Activated CD4-positive, alpha-beta T cell treated with anti-CD3 and anti-CD28 coated beads for 24 hours (primary cell): ENCODE measurements at places on chromosomes 16 and 17.

- DNase-seq: no peak
These were observed 220.5 kb downstream of the PARN start for GRCh38 chr16:14409563-14409962.

GRCh38 chr17:2271985-2272702 lies 31.4 kb downstream of the SMG6 start:
- DNase-seq: no peak

GRCh38 chr17:12536021-12536420 lies 129.7 kb upstream of the MYOCD start:
- no peak for DNase-seq

- DNase-seq: no peak
These were observed 3.3 kb downstream of the TPSD1 start for GRCh38 chr16:1258906-1259759.

DNA sequence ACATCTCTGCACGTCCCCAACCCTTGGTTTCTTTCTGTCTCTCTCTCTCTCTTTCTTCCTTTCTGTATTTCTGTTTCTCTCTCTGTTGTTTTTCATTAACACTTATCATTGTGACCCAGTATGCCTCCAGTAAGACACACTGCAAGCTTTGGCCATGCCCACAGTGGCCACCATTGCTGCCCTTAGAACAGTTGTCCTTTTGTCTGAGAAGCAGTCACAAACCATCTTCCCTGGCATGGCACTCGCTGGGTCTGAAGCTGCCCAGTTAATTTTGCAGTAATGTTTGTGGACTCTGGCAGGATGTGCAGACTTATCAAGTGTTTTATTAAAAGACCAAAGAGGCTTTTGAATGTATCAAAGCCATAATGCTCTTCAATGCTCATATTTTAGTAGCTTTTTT lies 146.9 kb downstream of the MSI2 start:
- DNase-seq: no peak

DNA sequence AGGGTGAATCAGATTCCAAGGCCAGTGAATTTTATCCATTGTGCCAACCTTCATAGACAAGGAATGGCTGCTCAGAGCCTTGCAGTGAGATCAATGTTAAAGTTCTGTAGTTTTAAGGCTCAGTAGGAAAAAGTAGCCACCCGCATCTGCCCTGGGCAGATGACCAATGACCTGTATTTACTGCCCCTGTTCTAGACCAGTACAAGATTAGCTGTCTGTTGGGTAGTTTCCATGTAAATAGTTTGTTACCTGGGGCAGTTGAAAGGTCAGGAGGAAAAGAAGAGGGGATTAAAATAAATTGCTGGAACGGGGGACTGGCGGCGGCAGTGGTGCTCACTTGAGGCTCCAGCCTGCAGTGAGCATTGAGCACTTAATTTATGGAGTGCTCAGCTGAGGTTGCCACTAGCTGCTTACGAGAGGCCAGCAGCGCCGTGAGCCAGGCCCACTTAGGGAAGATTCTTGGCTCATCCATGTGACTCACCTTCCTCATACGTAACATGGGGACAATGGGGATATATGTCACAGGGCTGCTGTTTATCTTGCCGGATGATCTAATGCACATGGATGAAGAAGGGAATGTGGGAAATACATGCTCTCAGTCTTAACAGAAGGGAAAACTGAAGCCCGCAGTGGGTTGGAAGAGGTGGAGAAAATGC lies 10.7 kb upstream of the NOS2 start:
- no peak for DNase-seq

- DNase-seq: no peak
These were observed 320.5 kb upstream of the TNRC6C start for GRCh38 chr17:77637818-77638575.

DNA sequence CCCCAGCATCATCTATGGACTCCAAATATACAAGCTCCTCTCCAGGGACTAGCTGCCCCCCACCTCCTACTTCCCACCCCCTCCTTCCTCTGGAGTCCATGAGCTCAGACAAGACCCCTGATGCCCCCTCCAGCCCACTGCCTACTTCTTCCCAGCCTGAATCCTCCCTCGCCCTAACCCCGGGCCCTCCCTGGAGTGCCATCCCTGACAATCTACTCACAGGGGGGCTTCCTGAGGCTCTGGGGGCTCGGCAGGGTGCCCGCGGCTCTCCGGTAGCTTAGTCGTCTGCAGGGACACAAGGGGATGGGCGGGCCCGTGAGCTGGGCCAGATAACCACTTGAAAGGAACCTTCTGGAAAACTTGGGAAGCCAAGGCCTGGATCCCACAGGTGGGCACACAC lies 15.1 kb downstream of the MPP3 start:
- DNase-seq: no peak

DNA sequence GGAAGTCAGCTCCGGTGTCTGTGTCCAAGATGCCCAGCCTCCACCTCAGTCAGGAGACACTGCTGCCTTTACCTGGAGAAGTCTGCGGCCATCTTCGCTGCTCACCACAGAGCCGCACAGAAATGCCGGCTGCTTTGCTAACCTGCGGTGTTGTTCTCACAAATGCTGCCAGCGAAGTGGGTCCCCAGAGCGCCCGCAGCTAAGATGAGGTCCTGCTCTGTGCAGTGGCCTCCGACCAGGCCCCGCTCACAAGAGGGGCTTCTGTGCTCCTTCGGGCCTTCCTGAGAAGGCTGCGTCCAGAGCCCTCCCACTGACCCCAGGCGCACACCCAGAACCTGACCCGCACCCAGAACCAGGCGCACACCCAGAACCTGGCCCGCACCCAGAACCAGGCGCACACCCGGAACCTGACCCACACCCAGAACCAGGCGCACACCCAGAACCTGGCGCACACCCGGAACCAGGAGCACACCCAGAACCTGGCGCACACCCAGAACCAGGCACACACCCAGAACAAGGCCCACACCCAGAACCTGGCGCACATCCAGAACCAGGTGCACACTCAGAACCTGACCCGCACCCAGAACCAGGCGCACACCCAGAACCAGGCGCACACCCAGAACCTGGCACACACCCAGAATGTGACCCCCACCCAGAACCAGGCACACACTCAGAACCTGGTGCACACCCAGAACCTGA lies 51.5 kb upstream of the FASN start:
- no peak for DNase-seq

DNA sequence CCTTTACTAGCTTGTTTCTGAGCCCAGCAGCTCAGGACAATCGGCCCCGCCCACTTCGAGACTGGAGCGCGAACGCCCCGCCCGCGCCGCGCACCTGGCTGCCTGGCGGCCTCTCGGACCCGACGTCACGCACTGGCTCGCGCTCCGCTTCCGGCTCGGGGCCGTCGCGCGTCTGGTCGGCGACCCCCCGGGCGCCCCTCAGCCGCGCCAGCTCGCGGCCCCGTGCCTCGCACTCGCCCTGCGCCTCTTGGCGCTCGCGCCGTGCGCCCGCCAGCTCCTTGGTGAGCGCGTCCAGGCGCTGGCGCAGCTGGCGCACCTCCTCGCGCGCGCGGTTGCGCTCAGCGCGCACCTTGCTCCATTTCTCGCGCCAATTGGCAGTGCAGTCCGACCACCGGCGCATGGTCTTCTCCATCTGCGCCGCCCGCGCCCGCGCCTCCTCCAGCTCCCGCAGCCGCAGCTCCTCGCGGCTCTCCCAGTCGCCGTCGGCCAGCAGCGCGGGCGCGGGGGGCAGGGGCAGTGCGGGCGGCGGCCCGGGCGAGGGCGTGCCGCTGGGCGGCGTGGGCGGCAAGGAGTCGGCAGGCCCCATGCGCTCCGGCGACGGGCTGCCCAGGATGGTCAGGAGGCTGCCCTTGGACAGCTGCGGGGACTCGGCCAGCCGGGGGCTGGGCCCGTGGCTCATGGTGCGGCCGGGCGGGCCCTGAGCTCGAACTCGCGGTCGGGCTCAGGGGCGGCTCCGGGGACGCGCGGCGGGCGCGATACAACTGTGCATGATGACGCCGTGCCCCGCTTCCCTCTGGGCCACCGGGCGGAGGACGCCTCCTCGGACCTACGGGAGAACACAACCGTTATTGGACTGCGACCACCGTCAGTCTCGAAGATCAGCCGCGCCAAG lies 7.6 kb downstream of the CCDC102A start:
- no peak for DNase-seq

DNA sequence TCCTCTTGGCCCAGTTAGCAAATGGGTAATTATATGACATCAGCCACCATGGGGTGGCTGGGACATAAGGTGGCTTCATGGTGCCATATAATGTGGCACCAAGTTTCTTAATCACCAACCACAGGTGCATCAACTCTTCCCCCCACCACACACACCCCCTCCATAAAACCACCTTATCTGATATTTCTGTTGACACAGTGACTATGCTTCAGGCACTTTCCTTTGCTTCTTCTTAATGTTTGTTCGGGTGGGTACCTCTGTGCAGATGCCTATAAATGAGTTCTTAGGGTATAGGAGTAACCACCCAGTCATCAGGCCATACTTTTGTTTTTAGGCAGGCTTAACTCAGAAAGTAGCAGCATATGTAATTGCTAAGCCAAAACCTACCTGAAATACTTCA lies 29.5 kb downstream of the RNF43 start:
- DNase-seq: no peak

DNA sequence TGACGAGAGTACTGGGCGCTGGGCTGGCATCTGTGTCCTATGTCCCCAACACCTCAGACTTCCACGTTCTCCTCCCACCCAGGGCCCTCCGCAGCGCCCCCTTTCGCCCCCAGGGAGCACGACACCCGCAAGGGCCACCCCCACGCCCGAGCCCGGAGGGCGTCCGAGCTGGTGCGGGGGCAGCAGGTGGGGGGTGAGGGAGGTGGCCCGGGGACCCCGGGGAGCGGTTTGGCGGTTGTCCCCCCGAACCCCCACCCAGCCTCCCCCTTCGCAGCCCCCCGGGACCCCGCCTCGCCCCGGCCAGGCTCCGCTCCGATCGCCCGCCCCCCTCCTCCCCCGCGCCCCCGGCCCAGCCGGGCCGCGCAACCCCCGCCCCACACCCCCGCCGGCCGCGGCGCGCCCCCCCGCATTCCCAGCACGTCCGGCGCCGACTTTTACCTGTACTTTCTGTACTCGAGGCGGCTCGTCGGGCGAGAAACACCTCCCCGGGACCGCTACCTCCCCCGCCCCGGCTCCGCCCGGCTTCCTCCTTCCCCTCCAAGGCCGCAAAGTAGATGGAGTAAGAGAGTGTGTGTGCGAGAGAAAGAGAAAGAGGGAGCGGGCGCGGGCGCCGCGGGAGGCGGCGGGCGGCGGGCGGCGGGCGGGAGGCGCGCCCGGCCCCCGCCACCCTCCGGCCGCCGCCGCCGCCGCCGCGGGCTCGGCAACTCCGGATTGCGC lies 901 bp downstream of the CDYL2 start:
- no peak for DNase-seq

GRCh38 chr16:76696876-76697275 lies 419.7 kb downstream of the CNTNAP4 start:
- no peak for DNase-seq

- DNase-seq: no peak
These were observed 10.2 kb downstream of the EEF2K start for GRCh38 chr16:22216191-22216831.

- no peak for DNase-seq
These were observed 53.1 kb downstream of the CFDP1 start for GRCh38 chr16:75379911-75380847.

GRCh38 chr17:70603226-70603625 lies 433.9 kb downstream of the KCNJ2 start:
- DNase-seq: no peak

- DNase-seq: no peak
These were observed 1.3 kb upstream of the KRTAP4-7 start for GRCh38 chr17:41082626-41083025.

DNA sequence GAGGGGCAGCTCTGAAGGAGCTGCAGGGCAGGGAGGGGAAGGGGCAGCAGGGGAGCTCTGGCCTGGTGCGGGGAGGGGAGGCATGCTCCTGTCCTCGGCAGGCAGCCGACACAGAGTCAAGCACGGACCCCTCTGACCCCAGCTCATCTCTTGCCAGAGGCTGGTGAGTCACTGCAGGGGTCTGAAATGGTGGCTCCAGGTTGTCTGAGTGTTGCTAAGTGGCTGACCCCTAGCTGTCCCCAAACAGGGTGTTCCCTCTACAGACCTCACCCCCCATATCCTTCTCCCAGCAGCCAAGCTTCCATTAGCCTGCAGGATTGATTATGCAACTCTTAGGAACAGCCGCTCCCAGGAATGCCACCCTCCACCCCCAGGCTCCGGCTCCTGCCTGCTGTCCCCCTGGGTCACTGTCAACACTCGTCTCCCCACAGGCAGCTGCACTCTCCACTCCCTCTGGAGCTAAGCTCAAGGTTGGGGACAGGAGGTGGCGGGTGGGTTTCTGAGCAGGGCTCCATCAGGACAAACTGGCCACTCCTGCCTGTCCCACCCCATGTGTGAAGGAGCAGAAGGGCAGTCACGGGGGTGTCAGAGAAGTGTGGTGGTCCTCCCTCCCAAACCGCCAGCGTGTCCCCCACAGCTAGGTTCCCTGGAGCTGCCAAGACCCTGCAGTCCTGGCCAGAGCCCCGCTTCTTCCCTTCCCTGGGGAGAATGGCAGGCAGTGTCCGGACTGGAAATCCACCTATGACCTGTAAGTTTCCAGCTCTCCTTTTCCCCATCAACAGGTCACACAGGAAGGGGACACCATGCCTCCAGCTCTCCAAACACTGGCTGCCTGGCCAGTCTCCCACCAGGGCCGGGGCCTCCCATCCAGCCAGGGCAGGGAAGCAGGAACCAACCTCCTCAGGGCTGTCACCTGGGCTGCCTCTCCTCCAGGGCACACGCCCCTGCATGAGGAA lies 1.0 kb downstream of the MYLK3 start:
- no peak for DNase-seq

GRCh38 chr17:39057701-39058206 lies 90.6 kb upstream of the FBXO47 start:
- DNase-seq: no peak

GRCh38 chr16:78122774-78123315 lies 23.4 kb downstream of the WWOX start:
- DNase-seq: no peak

DNA sequence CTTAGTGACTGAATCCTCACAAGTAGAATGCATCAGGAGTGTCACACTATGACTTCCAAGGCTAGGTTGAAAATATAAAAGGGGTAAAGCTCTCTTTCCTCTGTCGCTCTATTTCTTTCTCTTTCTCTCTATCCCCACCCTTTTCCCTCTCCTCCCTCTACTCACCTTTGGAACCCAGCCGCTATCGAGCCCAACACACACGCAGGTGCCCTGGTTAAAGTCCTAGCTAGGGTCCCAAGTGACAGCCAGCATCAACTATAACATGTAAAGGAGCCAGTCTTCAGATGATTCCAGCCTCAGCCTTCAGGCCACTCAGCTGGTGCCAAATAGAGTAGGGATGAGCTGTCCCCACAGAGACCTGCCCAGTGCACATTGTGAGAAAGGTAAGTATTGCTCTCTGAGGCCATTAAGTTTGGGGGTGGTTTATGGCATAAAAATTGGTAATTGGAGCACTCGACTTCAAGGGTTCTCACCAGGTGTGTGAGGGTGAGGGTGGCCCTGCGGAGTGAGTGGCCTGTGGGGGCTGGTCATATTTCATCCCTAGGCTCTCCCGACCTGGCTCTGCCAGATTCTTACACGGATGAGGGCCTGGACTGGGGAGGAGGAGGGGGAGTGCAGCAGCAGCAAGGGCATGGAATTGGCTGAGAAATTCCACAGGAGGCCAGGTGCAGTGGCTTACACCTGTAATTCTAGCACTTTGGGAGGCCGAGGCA lies 14.9 kb upstream of the C16orf54 start:
- no peak for DNase-seq
